ENCODE measurements at places on chromosomes 11 and 22. TPM values are rescaled to one million over a fixed set of nuclear protein-coding genes. Genes with fewer than 3 reads are reported as not detected.

The GAS2 gene
- total RNA-seq = 0.71 TPM

The PANX2 gene
- total RNA-seq = 1.9 TPM

- DNase-seq = peak; percentile 76
These were observed 884.7 kb downstream of the BRD1 start for GRCh38 chr22:48942698-48943566.

GRCh38 chr11:61593151-61593550, 12.3 kb upstream of the SYT7 start:
- DNase-seq = no peak

GRCh38 chr11:1025410-1026162, 10.9 kb downstream of the MUC6 start:
- no peak for DNase-seq

DNA sequence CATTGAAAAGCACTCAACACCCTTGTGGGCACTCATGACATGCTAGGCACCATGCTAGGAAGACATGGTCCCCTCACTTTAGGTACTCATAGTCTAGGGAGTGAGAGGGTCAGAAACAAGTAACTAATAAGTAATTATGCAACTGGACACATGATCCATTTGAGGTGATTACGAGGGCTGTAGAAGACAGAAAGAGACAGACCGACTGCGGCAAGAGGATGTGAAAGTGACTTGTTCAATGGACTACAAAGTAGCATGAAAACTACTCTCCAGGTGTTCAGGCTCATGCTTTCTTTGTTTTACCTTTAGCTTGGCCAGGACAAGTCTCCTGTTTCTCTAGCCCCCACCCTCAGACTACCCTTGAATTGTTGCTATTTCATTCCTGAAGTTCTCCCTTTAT, 310.8 kb upstream of the SORL1-AS1 start:
- DNase-seq = no peak

DNA sequence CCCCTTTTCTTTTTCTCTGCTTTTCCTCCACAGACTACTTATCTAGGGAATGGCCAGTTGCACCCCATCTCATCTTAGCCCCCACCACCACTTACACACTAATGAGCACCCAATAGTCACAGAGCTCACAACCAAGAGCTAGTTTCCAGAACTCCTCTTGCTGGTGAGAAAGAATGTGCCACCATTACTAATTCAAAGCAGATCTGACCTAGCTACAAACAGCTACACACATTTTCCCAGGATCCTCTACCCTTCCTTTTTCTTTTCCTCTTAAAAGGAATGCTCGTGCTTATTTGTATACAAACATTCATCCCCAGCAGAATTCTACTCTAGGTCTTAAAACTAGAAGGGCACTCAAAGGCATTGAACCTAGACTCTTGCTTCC, 136.8 kb downstream of the CD44 start:
- no peak for DNase-seq

The SEC14L6 gene
- total RNA-seq = not detected

DNA sequence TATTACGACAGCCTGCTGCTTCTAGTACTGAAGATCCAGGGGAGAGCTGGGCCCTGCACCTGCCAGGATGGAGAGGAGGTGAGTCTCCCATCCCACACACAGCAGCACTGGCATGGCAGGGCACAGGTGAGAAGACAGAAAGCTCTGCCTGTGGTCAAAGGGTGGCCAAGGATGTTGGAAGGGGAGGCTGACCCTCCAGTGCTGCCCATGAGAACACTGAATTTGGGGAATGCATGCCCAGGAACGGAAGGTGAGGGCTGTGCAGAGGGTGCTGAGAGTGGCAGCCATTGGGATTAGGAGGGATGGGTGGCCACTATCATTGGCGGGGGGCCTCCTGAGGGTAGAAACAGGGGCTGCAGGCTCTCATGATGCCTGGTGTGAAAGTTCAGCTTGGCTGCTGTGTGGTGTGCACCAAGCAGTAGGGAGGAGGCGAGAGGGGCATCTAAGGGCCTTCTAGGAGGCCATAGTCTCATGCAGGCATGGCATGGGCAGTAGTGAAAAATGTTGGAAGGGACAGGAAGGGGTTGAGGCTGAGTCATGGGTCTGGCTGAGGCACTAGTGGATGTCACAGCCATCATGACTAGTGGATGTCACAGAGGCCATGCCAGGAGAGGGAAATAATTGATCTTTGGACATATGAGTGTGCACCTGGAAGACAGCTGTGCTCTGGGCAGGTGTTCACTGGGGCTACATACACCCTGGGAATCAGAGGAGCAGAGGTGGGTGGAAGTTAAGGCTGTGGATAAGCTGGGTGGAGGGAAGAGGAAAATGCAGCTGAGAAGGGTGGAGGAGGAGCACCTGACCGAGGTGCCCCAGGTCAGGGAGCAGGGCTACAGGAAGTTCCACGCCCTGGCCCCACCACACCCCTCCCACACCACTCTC, 2.5 kb upstream of the LRRC74B start:
- DNase-seq = no peak
